T-cell (primary cell): ENCODE measurements at places on chromosomes 3 and 15. TPM values are rescaled to one million over a fixed set of nuclear protein-coding genes. Genes with fewer than 3 reads are reported as not detected.

DNA sequence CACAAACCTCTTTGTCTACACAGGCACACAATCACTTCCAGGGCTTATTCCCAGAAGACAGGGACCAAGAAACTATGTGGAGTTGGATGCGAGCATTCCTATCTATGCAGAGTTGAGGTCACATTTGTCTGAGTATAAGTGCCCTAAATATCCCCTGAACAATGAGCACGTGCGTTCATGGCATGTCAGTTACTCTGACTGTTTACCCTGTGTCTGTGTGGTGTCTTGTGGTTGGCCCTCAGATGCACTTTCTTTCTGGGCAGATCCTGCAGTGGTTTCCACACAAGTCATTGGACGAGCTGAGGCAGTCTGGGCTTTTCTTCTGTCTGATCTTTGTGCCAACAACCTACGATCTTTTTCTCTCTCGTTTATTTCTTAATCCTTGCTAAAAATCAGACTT, 134.5 kb downstream of the FBN1 start:
- no peaks in the 10 kb centered on the region for H3K4me1 ChIP-seq
- no peaks in the 10 kb centered on the region for H3K27me3 ChIP-seq
- no peak overlapping the region for H3K27ac ChIP-seq
- no peak for DNase-seq
- H3K4me3 ChIP-seq, result no peak overlapping the region

- H3K27ac ChIP-seq, result no peak overlapping the region
- DNase-seq, result no peak
- no peaks in the 10 kb centered on the region for H3K27me3 ChIP-seq
- H3K36me3 ChIP-seq, result no peaks in the 10 kb centered on the region
- no peak overlapping the region for H3K4me3 ChIP-seq
These were observed 66.0 kb downstream of the KBTBD8 start for GRCh38 chr3:67064105-67064504.

GRCh38 chr15:40948706-40949473, 4.4 kb upstream of the CHAC1 start:
- DNase-seq, result no peak
- H3K4me3 ChIP-seq, result no peak overlapping the region
- H3K36me3 ChIP-seq, result no peaks in the 10 kb centered on the region
- peaks cover 5% of the 10 kb centered on the region for H3K4me1 ChIP-seq
- no peak overlapping the region for H3K27ac ChIP-seq

DNA sequence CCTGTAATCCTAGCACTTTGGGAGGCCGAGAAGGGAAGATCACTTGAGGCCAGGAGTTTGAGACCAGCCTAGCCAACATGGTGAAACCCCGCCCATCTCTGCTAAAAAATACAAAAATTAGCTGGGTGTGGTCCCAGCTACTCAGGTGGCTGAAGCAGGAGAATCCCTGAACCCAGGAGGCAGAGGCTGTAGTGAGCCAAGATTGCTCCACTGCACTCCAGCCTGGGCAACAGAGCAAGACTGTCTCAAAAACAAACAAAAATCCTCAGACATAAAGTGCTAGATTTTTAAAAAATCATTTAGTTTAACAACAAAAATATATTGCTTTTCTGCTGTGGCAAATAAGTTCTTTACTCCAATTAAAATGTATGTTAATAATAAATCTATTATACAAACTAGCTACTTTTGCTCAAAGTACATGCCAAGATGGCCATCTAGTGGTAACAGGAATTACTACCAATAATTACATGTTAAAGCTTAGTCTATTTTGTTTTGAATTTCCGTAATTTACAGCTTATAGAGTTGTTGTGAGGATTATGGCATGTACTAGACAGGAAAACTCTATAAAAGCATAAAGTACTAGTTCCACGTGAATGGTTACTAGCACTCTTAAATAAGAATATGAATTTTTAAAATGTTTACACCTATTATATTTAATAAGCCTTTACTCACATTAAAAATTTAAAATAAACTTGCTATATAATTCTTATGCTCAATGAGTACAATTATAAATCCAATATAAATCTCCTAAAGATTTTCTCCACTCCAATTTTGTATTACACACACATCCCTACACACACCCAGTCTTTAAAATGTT, 39.0 kb downstream of the GABPB1 start:
- no peaks in the 10 kb centered on the region for H3K36me3 ChIP-seq
- H3K4me1 ChIP-seq, result peaks cover 7% of the 10 kb centered on the region
- H3K27ac ChIP-seq, result no peak overlapping the region

Gene COPS2
- total RNA-seq, result 41.5 TPM

Gene WNT7A
- total RNA-seq, result 8.2 TPM

Gene MAP6D1
- total RNA-seq, result 3.3 TPM
